Stimulated activated CD4-positive, alpha-beta T cell treated with anti-CD3 and anti-CD28 coated beads, Interleukin-1b, Interleukin-23, amount 100 ng/mL, for 1 hour (primary cell): ENCODE measurements at places on chromosomes 2 and 18.

DNA sequence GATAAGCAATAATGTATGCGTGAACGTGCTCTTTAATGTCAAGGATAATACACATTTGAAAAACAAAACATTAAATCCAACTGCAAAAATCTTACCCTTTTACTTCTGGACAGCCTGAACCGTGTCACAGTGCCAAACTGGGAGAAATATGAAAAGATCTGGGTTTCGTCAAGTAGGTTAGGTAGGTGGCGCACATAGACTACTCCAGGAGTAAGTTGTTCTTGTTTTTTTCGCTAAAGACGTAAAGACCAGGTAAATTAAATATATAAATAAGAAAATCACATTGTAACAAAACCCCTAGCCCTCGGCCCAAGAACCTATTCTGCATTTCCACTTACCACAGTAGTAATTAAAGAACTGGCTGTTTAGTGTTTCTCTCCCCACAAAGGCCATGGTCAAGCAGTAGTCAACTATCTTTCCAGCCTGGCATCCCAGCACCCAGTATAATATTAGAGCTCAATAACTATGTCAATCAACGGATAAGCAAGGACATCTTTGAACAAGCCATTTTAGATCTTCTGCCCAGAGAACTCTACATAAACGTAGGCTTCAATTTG is 1.1 kb downstream of the NIFK start:
- DNase-seq: no peak

DNA sequence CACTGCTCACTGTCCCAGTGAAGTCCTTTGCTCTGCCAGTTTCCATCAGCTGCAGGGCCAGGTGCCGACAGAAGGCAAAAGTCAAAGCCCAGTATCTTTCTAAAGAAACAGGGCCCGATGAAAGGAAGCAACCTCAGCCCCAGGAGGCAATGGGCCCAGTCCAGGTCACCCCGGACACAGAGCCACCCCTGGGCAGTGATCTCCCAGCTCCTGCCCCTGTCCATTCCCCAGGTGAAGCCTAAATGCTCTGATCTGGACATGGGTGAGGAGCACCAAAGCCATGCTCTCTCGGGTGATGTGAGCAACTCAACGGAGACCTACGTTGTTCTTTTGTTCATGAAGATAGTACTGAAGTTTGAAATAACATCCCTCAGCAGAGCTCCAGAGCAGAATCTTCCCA is 61.6 kb downstream of the HDAC4 start:
- DNase-seq: no peak

DNA sequence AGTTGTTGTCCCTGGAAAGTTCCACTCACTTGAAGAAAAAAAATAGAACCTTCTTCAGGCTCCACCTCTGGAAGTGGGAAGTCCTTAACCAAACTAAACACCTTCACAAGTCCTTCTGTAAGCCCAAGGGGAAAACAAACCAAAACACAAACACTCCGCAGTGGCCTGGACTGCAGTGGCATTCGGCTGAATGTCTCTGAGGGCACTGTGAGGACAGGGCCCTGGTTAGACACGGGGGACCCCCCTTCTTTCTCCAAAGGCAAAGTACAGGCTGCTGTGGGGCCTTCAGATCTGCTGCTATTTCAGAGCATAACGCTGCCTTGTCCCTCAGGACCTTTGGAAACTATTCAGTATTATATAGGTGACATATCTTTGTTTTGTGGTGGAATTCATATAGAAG is 28.1 kb downstream of the FOSL2 start:
- no peak for DNase-seq

- no peak for DNase-seq
These were observed 1312.6 kb upstream of the CHAC2 start for GRCh38 chr2:52454962-52455361.

- no peak for DNase-seq
These were observed 103.7 kb upstream of the PXDN start for GRCh38 chr2:1847846-1848598.

DNA sequence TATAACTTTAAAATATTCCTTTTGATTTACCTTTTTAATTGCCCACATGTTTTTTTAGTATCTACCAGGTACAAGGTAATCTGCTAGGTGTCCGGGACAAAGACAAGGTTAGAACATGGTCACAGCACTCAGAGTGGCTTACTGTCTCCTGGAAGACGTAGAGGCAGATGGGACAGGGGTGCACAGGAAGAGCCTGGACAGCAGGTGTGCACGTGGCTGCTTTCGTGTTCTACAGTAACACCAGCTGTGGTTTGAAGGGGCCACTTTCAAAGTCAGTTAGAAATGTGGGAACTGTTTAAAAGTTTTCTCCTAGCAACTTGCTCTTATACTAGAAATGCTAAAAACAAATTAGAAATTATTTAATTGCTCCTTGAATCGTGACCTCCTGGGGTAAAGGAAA is 102.9 kb upstream of the ALPP start:
- DNase-seq: no peak

- DNase-seq: no peak
These were observed 26.2 kb upstream of the KCNG2 start for GRCh38 chr18:79771446-79772107.

- no peak for DNase-seq
These were observed 20.6 kb downstream of the CEP192 start for GRCh38 chr18:13011719-13012118.

DNA sequence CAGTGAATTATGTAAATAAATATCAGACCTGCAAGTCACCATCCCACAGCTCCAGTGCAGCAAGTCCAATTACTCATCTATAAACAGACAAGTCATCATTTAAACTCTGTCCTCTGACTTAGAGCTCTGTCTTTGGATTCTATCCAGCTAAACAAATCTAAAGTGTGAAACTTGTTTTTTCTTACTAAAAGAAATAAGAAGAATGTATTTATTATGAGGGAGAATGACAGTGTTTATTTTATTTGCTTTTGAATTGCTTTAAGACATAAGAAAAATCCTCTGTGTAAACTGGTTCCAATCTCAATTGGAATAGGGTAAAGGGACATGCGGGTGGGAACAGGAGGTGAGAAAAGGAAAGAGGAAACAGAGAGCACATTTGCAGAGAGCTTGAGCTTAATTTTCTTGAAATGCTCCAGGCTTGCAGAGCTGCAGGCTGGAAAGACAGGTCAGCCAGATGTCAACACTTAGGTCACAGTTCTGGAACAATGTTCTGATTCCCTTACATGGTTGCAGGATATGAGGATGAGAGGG is 355.8 kb downstream of the MEIS1 start:
- DNase-seq: no peak

GRCh38 chr2:183244300-183244844 is 120.1 kb downstream of the NUP35 start:
- no peak for DNase-seq

DNA sequence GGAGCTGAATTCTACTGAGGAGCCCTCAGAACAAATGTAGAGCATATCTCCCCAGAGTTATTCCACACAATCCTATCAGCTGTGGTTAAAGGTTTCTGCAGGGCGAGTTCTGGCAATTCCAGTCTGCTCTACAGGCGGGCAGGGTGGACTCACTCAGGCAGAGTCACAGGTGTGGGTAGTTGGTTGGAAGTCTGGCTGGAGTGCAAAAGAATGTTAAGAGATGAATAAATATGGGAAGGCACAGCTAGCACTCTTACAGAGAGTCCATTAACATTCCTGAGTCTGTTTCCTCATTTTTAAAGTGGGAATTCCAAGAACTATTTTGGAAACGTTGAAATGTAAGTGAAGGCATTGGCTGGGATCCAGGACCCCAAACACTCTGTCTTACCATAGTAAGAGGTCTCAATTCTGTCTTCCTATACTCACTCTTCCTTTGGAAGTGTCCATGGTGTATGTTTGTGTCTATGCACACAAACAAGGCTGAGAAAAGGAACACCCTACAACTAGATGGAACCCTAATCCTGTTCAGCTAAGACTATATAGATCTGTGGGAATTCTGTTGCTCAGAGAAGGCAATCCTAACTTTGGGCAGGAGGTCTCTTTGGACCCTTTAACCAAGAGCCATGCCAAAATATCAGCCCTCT is 63.3 kb upstream of the AQP4 start:
- no peak for DNase-seq

- DNase-seq: no peak
These were observed 36.8 kb upstream of the GPR17 start for GRCh38 chr2:127609031-127609751.

DNA sequence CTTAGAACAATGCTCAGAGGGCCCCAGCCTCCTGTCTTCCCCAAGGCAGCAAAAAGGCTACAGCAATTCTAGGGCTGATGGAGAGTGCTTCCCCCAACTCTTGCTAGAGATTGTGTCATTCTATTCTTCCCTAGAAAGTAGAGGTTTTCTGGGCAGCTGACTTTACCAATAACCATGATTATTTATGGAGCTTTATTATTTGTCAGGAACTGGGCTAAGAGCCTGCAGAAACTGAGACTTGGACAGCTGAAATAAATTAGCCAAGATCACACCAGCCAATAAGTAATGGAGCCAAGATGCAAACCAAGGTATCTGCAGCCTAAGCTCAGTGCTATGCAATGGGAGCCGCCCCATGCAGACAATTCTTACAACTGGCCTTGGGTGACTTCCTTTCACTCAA is 84.8 kb downstream of the CCBE1 start:
- DNase-seq: no peak

- DNase-seq: no peak
These were observed 303.1 kb downstream of the GPD2 start for GRCh38 chr2:156739301-156739700.

DNA sequence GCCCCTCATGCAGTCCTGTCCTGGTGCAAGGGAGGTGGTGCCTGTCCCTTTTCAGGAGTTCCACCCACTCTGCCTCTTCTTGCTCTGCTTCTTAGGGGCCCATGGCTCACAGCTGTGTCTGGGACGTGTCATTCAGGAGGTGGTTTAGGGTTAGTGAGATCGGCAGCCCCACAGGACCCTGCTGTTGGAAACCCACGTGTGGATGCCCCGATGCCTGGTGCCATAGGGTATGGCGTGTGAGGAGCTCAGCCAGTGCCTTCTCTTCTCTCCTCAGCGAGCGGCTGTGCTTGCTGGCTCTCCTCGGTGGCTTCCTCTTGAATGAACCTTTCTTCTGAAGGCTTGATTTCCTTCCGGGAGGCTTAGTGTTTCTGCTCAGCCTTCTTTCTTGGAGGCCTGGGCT is 55.2 kb downstream of the LDLRAD4 start:
- no peak for DNase-seq

GRCh38 chr2:144826105-144826504 is 306.2 kb upstream of the ZEB2 start:
- DNase-seq: no peak

GRCh38 chr18:28004606-28005005 is 172.3 kb downstream of the CDH2 start:
- no peak for DNase-seq

DNA sequence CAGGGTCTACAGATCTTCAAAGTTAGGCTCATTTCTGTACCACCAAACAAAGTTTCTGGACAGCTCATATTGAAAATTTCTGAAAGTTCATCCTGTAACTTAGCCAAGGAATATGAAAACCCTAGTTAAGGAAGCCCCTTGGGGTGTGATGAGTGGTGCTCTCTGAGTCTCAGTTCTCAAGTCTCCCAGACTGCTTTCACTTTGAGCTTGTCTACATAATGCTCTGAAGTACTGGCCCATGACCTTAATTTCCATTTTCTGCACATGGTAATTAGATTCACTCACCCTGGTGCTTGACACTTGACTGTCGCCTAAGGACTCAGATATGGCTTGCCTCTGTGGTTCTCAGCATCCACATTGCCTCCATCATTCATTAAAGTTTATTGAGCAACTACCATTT is 51.7 kb upstream of the SATB2 start:
- no peak for DNase-seq

DNA sequence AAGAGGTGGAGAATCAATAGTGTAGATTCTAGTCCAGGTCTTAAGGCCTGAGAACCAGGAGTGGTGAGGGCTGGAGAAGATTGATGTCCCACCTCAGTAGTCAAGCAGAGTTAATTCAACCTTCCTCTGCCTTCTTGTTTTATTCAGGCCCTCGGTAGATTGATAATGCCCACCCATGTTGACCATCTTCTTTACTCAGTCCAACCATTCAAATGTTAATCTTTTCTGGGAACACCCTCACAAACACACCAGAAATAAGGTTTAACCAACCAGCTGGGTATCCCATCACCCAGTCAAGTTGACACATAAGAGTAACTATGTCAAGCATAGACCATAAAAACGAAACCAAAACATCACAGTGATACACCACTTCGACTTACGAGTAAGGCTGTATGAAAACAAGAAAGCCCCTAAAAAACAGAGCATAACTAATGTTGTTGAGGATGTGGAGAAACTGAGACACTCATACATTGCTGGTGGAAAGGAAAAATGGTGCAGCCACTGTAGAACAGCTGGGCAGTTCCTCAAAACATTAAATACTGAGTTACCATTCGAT is 57.5 kb downstream of the SLC35F5 start:
- no peak for DNase-seq

- no peak for DNase-seq
These were observed 3.3 kb downstream of the ARL5A start for GRCh38 chr2:151824886-151825285.

- no peak for DNase-seq
These were observed 78.1 kb upstream of the RBM44 start for GRCh38 chr2:237720444-237720843.

GRCh38 chr2:52779446-52779845 is 988.2 kb upstream of the CHAC2 start:
- DNase-seq: no peak

- DNase-seq: no peak
These were observed 99.6 kb downstream of the KLF7 start for GRCh38 chr2:207066166-207066565.

DNA sequence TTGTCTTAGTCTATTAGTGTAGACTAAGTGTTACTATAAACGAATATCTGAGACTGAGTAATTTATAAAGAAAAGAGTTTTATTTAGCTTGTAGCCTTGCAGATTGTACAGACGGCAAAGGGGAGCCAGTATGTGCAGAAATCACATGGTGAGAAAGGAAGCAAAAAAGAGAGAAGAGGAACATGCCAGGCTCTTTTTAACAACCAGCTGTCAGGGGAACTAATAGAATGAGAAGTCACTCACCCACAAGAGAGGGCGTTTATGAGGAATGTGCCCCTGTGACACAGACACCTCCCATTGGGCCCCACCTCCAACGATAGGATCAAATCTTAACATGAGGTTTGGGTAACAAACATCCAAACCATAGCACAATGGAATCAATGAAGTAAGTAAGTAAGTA is 20.6 kb upstream of the ZNF804A start:
- no peak for DNase-seq

DNA sequence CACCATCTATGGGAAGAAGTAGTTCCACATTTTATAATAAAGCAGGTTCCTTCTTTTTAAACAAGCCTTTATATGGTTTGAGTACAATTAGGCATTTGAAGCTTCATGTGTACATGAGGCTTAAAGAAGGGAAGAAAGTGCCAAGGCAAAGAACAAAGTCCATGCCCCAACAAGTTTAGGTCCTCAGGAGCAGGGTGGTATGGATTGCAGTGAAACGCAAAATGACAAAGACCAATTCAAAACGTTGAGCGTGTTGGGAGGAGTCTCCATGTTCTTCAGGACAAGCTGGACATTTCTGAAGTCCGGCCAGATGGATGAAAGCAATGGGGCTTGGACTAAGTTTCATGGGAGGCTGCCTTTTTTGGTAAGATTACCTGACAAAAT is 78.8 kb upstream of the FZD5 start:
- DNase-seq: no peak
